Activated CD4-positive, alpha-beta T cell treated with anti-CD3 and anti-CD28 coated beads, Interleukin-2, Interleukin-4, amounts not matched to agents 100 ng/mL and 50 ng/mL, durations not matched to agents 16 hours and 8 hours (primary cell): ENCODE measurements at places on chromosomes 5 and 9.

- DNase-seq = no peak
Observed at GRCh38 chr5:61701877-61702602, 370.0 kb downstream of the ZSWIM6 start.

DNA sequence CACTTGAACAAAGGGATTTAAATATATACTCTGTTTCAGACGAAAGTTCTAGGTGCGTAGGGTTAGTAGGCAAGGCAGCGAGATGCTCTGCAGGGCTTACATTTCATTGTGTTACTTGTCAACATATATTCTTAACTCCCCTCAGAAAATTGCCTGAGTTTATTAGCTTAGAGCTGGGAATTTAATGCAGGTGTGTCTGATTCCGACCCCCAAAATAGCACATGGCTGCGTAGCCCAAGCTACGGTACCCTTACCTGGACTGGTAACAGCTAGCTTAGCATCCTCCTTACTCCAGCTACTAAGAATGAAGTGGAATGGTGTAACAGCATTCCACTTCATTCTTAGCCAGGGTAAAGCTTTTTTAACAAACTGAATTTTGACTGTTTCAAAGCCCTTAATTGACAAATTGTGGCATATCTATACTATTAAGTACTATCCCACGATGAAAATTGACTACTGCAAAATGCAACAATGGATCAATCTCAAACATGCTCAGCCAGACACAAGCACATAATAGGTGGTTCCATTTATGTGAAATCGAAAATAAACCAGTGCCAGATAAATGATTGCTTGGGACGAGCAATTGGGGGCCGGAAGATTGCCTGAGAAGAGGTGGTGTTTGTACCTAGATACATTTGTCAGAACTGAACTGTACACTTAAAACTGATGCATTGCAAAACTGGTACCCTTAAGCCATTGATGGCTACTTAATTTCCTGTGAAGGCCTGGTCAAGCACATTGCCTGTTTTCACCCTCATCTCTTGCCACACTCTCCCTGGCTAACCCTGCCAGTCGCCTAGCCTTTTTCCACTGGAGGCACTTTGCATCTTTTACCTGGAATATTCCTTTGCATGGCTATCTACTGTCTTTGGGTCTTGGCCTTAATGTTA is 3.0 kb upstream of the FGF18 start:
- DNase-seq = no peak

DNA sequence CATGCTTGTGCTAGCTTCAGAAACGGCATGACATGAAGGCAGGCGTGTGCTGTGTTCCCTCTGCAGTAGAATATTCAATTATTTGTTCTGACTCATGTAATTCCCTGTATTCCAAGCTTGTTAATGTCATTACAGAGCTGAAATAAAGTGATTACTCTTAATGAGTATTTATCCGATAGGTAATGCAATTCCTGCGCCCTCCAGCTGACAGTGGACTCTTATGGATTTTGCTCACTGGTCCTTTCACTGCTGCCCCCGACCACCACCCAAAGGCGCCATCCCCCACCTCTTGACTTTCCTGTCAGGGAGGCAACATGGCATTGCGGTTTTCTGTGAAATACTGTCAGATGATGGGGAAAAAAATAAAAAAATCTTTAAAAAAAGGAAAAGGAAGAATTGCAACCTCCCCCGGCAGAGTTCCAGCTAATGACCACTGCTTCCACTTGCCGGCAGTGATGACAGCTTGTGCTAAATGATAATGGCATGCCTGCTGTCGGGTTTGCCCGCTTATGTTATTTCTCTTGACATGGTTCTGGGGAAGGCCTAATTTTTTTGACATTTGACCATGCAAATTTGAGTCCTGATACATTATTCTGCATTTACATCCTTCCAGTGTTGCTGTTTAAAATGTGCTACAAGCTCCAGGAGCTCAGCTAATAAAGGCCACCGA is 335.3 kb upstream of the ADAMTS16 start:
- DNase-seq = no peak

GRCh38 chr9:123643518-123643917 is 286.4 kb downstream of the DENND1A start:
- DNase-seq = no peak

GRCh38 chr9:36550135-36550534 is 22.6 kb upstream of the MELK start:
- no peak for DNase-seq

DNA sequence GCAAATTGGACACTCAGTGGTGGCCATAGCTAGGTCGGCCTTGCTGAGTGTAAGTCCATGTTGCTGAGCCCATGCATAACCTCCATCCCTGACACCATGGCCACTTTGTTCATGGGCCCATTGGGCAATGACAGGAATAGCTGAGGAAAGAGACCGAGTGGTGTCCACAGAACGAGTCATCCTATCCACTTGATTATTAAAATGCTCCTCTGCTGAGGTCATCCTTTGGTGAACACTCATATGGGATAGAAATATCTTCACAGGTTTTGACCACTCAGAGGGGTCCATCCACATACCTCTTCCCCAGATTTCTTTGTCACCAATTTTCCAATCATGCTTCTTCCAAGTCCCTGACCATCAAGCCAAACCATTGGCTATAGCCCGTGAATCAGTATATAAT is 63.6 kb downstream of the PPIC start:
- no peak for DNase-seq

- DNase-seq = no peak
Observed at GRCh38 chr5:64161420-64161819, 4.2 kb upstream of the RNF180 start.

DNA sequence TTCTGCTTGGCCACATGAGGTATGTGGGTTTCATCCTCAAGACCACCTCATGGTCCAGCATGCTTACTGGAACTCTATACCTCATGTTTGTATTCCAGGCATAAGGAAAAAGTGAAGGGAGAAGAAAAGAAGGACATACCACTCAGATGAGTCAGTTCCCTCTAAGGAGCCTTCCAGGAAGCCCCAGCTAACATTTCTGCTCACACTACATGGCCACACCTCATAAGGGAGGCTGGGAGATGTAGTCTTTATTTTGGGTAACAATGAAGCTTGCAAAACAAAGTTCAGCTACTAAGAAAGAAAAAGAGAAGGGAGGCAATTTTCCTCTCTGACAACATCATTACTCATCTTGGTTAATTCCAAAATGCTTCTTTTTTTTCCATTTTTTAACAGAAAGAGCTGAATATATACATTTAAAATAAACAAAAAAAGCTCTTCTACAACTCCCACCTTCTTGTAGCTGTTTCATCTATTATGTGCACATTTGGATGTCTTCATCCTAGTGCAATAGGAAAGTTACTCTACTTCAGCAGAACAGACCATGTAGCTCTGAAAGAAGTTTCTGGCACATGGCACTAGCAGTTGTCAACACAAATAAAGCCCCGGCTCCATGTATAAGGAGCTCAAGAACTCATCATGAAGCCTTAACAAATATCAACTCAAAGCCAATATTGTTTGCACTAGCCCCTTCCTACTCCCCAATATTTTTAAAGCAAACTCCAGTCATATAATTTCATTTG is 123.6 kb upstream of the CCDC112 start:
- no peak for DNase-seq

GRCh38 chr5:8726383-8727036 is 819.4 kb downstream of the SEMA5A start:
- DNase-seq = no peak

DNA sequence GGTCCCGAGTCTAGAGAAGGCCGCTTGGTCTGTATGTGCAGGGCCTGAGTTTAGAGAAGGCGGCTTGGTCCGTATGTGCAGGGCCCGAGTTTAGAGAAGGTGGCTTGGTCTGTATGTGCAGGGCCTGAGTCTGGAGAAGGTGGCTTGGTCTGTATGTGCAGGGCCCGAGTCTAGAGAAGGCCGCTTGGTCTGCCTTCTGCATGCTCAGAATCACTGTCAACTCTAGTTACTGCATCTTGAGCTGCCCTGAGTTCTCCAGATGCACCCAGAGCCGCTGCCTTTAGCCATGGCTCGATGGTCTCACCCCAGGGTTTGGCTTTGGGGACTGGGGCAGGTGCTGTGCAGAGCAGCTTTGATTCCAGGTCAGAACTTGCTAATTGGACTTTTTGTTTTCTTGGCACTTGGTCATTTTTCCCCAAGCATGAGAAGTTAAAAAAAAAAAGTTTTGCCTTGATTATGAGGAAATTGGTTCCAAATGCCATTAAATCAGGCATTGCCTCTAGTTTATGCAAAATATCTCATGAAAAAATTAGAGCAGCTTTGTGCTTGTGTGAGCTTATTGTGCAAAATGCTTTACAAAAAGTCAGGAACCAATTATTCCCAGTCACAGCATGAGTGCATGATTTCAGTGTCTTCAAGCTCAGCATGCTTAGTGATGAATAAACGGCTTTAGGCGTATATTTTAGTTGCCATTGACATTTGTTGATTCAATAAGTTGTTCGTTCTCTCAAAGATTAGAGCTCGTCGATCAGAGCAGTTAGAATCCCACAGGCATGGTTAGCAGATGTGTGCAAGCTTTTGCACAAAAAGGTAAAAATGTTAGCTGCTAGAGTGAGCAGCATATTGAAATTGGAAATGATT is 25.4 kb upstream of the EXOC3 start:
- no peak for DNase-seq

GRCh38 chr9:113302792-113303418 is at the start of gene RNF183:
TSS of gene RNF183 (minus strand) at chr9:113303376. CDS start at chr9:113298184, 5,192 bp downstream.
- no peak for DNase-seq

GRCh38 chr9:134682026-134682425 is 40.4 kb downstream of the COL5A1 start:
- DNase-seq = no peak

- DNase-seq = no peak
Observed at GRCh38 chr9:127237801-127238200, 26.8 kb upstream of the GARNL3 start.

GRCh38 chr5:55039843-55040242 is 15.8 kb downstream of the GZMK start:
- no peak for DNase-seq

DNA sequence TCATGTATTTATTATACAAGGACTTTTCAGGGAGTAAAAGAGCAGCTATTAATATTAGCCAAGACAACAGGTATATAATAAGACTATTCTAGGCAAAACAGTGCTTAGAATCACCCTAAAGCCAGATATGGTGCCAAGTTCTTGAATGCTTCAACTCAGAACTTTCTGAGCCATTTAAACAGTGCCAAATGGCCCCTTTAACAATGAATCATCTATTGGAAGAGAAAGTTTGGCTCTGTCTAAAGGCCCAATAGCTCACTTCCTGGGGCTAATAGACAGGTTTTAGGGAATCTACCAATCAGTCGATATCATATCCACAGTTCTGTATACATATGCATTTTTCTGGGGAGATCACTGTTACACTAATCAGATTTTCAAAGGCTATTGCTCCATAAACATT is 42.9 kb downstream of the ZNF474 start:
- no peak for DNase-seq

GRCh38 chr5:31585895-31586270 is 53.0 kb upstream of the PDZD2 start:
- DNase-seq = no peak

DNA sequence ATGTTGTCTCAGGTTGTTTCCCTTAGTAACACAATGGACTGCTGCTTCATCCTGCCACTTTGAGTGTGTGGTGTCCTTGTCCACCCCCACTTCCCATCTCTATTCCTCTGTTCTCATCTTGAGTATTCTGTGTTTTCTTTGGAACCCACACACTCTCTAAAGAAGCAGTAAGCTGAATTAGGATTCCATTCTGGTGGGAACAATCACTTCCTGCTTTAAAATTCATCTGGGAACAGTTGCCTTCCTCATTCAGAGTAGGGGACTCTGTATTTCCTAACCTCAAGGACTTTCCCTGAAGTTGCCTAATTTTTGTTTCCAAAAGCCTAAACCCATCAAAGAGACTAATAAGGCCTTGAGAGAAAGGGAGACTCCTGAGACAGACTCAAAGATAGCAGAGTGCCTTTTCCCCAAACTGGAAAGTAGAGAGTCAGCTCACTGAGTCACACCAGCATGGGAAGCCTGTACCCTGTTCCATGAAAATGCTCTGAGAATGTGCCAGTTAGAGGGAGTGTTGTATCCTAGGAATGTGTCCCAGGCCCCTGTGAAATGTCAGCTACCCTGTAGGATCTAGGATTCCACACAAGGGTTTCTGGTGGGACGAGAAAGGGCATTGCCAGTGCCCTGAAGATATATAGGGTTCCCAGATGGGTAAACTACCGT is 63.6 kb downstream of the CCDC192 start:
- no peak for DNase-seq

DNA sequence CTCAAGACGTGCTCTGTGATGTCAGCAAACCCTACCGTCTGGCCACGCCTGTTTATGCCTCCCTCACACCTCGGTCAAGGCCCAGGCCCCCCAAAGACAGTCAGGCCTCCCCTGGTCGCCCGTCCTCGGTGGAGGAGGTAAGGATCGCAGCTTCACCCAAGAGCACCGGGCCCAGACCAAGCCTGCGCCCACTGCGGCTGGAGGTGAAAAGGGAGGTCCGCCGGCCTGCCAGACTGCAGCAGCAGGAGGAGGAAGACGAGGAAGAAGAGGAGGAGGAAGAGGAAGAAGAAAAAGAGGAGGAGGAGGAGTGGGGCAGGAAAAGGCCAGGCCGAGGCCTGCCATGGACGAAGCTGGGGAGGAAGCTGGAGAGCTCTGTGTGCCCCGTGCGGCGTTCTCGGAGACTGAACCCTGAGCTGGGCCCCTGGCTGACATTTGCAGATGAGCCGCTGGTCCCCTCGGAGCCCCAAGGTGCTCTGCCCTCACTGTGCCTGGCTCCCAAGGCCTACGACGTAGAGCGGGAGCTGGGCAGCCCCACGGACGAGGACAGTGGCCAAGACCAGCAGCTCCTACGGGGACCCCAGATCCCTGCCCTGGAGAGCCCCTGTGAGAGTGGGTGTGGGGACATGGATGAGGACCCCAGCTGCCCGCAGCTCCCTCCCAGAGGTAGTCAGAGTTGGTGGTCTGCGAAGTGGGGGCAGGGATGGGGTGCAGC is 103.2 kb downstream of the PPARGC1B start:
- DNase-seq = no peak
